Left kidney (tissue), 8 donors: ENCODE measurements at places on chromosomes 4 and X.
A peak's percentile ranks its signal among the peaks of the same experiment; 100 is the strongest.

GRCh38 chrX:119516157-119516702 is 48.0 kb downstream of the SLC25A5 start:
- peak; percentile 50 for DNase-seq

- DNase-seq: no peak
Observed at GRCh38 chrX:70096052-70096451, 33.8 kb downstream of the OTUD6A start.

- no peak for DNase-seq
Observed at GRCh38 chr4:106930522-106930921, 105.6 kb downstream of the DKK2 start.

GRCh38 chr4:39932776-39933402 is 44.8 kb downstream of the PDS5A start:
- no peak for DNase-seq

- no peak for DNase-seq
Observed at GRCh38 chr4:183658362-183659028, 490 bp downstream of the RWDD4 start.

GRCh38 chr4:27278615-27279375 is 418.2 kb downstream of the STIM2 start:
- peak; percentile 62 for DNase-seq

DNA sequence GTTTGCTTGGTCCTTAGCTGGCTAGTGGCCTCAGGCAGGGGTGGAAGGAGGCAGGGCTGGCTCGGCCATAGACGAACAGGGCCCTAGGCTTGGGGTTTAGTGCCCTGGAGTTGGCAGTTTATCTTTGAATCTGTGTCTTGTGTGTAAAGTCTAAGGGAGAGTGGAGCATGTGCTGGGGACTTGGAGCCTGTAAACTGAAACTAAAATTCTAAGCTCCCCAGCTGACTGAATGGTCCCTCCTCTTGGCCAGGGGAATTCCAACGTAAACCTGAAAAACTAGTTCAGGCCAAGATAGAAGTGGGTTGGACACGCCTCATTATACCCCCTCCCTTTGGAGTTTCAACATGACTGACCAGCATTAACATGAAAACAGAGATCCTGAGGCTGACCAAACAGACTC is 46.1 kb upstream of the GPR78 start:
- peak; percentile 84 for DNase-seq

DNA sequence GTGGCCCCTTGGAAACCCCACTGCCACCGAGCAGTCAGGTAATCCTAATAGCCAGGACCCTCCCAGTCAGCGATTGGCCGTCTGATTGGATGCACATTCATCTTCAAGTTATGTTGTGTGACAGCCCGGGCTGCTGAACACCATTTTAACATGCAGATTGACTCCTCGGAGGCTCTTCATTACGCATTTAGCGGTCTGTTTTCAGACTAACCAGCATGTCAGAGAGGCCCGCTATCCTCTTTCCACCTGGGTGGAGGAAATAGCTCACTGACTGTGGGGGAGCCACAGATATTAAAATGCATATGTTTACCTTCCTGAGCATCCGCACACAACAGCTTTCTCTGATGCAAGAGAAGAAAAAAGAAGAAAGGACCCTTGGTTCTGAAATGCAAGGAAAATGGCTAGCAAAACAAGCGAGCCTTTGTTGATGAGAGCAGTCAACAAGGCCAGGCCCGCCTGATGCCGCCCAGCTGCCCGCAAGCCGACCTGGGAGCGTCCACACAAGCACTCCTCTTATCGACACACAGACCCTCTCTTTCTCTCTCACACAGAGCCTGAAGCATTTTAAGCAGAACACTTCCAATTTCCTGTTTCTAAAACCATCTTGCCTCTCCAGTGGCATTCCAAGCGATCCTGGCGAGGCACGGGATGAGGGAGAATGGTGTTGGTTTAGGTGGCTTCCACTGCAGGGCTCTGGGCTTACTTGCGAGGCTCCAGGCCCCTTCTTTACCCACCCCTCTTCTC is 118.3 kb downstream of the MGST2 start:
- DNase-seq: no peak

DNA sequence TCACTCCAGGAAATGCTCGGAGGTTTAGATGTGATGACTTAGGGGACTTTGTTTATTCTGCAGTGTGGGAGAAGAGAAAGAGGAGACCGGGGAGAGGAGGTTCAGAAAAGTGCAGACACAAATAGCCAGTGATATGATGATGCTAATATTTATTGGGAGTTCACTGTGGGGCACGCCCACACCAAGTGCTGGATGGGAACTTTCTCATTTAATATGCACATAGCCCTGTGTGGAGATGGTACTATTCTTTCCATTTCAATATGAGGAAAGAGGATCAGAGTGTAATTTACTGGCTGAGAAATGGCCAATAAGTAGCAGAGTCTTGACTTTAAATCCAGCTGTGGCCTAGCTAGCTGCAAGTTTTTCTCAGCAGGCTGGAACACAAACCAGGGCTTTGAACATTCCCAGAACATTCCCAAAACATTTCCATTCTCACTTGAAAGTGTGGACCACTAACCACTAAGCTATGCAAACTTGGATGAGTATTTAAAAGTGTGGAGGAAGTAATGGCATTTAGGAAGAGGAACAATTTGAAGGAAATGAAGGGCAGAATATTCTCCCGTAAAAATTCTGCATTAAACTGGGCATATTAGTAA is 231.7 kb downstream of the HS3ST1 start:
- no peak for DNase-seq

- peak; percentile 72 for DNase-seq
Observed at GRCh38 chr4:186144198-186144945, 39.9 kb downstream of the FAM149A start.

DNA sequence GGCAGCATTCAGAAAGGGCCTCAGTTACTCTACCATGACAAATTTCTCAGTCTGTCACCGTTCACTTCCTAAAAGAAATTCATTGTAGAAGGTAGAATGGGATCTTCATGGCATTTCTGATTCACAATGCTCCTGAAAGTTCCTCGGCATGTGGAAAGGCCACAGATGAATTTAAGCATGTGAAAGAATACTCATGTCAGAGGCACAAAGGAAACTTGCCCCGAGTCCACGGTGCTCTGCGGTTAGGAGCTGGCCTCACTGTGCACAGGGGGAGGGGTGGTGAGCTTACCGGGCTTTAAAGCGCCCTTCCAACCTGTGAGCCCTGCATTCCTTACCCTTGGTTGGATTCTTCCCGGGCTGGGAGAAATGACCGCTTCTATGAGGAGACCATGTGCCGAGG is 9.3 kb downstream of the TKTL1 start:
- DNase-seq: no peak

- DNase-seq: no peak
Observed at GRCh38 chr4:128308986-128309385, 21.4 kb upstream of the PGRMC2 start.

- DNase-seq: no peak
Observed at GRCh38 chrX:72371405-72371804, 65.7 kb upstream of the CITED1 start.

DNA sequence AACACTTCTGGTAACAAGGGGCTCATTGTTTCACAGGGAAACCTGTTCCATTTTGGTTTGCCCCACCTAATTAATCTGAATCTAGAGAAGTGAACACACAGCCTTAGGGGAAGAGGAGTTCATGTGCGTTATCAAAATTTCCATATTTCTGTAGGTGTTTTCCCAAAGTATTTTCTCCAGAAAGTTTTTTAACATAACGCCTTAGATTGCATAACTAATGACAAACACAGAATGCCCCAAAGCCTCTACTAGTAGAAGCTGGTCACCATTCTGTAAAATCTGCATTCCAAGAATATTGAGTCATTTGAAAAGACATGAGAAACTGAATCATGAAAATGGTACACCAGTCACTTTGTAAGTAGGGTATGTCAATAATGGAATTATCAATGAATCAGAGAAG is 41.1 kb downstream of the IL13RA2 start:
- no peak for DNase-seq

GRCh38 chr4:52658641-52659000 is 480 bp downstream of the USP46 start:
- DNase-seq: no peak

DNA sequence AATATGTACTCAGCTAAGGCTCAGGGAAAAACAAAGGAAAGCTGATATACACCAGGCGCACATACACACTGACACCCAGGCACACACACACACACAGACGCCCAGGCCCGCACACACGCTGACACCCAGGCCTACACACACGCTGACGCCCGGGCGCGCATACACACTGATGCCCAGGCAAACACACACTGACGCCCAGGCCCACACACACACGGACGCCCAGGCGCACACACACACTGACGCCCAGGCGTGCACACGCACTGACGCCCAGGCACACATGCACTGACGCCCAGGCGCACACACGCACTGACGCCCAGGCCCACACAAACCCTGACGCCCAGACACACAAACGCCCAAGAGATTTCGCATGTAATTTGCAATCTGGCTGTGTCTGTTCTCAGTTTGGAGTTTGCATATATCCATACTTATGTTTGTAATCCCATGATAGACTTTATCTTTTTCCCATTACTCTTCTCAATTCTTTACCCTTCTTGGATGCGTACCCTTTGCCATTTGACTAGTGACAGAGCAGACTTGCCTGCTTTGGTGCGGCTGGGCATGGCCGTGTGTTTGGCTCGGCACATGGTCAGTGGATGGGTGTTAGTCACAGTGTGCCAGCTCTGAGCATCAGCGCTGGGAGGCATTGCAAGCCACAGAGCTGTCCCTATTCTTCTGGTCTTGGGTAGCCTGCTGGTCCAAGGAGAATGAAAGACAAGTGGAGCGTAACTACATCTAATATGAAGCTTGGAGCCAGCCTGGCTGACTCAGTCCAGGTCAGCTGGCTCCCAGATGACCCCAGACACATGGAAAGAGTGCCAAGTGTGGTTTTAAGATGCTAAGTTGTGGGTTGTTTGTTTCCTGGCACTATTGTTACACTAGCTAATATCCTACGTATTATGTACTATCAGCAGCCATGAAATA is 632.4 kb upstream of the ZFP42 start:
- no peak for DNase-seq

DNA sequence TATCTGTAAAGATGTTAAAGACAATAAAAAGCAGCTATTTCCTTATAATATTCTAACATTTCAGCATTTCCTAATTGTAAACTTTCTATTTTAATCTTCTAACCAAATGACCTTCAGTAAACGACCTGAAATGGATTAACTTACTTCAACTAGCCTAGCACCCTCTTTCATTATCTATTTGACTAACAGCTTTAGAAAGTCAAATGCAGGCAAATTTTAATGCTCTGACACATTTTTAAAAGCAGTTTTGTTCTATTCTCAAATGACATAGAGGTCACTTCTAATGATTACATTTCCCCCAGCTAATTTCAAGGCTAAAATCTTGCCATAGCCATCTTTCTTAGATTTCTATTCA is 41.9 kb downstream of the SLC7A11 start:
- DNase-seq: no peak

- DNase-seq: no peak
Observed at GRCh38 chrX:15973946-15974345, 119.3 kb upstream of the AP1S2 start.

DNA sequence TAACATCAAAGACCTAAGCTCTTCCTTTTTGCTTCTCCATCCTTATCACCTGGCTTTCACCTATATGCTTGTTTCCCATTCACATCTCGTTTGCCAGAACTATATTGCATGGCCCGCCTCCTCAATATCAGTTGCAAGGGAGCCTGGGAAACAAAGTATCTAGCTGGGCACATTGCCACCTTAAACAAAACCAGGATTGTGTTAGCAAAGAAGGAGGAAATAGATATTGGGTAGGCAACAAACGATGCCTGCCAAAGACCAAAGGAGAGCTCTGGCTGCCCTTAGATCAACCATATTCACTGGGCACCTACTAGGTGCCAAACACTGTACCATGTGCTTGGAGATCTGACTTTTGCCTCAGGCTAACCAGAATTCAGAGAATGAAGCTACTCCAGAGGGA is 107.5 kb downstream of the GRIA3 start:
- no peak for DNase-seq

GRCh38 chr4:184782731-184783373 is 42.9 kb downstream of the ACSL1 start:
- DNase-seq: no peak

DNA sequence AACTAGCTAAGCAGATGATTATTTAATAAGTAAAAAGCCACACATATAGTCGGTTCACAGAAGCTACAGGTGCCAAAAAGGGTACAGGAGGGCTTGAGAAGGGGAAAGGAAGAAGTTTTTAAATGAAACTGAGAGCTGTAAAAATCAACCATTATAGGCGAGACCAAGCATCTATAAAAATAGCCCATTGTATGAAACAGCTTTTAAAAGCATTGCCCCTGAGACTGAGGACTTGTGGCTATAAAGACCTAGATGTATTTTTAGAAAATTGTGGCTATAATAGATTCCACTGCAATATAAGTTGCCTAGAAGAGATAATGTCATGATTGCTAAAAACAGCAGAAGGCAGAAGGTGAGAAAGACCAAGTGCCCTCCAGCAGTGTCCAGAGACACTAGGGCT is 15.0 kb upstream of the TTC29 start:
- no peak for DNase-seq

DNA sequence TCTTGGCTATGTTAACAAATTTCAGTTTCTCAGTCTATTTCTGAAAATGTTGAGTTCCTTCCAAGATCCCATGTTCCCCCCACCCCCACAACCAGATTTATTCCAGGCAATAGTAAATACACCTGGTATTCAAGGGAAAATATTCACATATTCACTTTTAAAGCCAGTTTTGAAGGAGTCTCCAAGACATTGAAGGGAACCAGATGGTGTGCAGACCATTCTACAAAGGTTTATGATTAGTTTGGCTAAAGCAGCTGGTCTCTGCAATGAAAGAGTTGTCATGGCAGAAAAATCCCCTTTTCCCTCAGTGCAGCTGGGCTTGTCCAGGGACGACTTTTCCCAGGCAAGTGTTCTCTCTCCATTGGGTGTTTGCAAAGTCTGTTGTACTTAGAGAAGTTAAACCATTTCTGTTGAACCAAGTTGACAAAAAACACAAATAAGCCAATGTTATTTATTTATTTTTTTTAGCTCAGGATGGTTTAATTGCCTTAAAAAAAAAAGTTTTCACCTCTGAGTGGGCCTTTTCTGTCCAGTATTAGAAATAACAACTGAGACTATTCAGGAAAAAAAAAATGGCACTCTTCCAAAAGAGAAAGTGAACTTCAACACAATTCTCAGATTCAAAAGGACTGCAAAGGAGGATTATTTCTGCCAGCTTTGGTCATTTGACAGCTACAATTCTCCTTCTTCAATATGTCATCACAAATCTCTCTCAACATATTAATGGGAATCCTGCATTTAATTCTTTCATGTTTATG is 410.6 kb downstream of the IL1RAPL1 start:
- peak; percentile 28 for DNase-seq

DNA sequence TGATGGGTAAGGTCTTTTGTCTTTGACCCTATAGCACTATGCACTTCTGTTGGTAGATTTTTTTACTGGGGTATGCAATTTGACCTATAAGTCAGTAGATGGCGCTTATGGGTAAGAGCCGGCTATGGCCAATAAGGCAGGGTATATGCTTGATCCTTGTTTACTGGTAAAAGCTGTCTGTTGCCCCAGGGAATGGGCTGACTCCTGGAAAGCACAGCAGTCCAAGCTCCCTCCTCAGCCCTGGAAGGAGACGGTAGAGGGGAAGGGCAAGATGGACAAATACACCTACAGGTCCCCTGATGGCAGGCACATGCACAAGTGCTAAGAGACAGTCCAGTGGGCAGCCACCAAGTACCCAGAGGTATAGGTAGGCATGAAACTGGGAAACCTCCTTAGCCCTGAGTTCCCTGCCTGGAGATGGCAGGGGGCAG is 63.7 kb downstream of the ADAMTS3 start:
- peak; percentile 18 for DNase-seq
